ENCODE measurements at places on chromosomes 5 and 9. TPM values are rescaled to one million over a fixed set of nuclear protein-coding genes. Genes with fewer than 3 reads are reported as not detected.
A peak's percentile ranks its signal among the peaks of the same experiment; 100 is the strongest.

The LCN1 gene
- polyA plus RNA-seq: not detected

DNA sequence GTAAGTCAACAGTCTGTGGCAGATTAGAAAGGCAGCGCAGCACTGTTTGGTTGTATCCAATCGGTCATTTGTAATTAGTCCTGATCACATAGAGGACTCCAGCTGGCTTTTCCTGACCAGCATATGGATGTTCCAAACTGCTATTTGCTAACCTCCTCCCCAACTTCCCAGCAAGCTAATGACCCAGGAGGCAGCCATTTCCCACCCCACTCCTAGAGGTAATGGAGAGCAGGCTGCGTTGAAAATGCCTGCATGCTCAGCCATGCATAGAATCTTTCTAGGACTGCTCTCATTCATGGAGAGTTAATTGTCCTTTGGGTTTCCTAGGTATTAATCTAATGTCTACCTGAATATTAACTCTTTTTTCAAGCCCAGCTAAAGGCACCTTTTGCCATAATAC lies 850.6 kb upstream of the WWC1 start:
- DNase-seq: no peak

The PCDHAC2 gene
- polyA plus RNA-seq: 0.54 TPM

DNA sequence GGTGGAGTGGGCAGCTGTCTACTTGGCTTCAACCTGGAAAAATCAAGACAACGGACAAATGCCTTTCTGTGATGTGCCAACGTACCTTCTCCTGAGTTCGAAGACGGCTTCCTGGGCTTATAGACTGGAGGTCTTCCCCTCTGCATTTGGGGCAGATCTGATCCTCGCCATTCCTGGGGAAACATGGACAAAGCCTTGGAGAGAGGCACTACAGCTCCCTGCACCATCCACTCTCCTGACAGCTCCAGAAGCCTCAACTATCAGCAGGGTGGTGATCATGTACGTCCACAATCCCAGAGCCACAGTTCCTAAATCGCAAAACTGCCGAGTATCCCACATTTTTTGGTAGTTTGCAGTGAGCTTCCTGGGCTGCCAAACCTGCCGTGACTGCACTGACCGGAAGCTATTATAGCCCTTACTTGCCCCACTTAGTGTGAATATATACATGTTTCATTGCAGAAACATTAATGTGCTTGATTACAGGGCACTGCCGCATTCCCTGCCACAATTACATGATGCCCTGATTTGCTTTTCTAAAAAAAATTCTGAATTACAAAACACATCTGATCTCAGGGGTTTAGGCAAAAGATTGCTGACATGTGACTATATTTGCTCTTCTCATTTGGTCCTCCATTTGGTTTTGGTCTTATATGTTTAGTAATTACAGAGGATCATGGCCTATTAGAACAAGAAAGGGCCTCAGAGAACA lies 2.8 kb downstream of the TRAF1 start:
- no peak for DNase-seq

DNA sequence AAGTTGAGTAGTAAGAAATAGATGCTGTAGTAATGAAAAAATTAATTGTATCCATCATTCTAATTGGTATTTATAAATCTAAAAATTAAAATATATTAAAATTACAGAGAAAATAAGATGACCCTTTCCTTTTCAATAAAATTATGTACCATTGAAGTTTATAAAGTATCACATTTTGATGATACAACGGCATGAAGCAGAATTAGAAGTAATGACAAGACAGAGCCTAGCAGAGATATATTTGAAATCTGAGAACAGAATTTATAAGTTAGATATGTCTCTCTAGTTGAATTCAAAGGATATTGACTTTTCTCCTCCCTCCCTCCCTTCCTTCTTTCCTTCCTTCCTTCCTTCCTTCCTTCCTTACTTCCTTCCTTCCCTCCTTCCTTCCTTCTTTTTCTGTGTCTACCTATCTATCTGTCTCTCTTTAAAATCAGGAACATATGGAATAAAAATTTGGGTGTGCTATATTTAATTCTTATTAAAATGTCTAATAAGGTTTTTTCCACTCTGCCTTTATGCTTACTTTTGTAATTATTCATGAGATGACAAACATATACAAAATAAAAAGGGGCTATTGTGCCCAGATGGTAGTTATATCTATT lies 258.5 kb upstream of the CD180 start:
- no peak for DNase-seq

The TLR4 gene
- 10.9 TPM for polyA plus RNA-seq

DNA sequence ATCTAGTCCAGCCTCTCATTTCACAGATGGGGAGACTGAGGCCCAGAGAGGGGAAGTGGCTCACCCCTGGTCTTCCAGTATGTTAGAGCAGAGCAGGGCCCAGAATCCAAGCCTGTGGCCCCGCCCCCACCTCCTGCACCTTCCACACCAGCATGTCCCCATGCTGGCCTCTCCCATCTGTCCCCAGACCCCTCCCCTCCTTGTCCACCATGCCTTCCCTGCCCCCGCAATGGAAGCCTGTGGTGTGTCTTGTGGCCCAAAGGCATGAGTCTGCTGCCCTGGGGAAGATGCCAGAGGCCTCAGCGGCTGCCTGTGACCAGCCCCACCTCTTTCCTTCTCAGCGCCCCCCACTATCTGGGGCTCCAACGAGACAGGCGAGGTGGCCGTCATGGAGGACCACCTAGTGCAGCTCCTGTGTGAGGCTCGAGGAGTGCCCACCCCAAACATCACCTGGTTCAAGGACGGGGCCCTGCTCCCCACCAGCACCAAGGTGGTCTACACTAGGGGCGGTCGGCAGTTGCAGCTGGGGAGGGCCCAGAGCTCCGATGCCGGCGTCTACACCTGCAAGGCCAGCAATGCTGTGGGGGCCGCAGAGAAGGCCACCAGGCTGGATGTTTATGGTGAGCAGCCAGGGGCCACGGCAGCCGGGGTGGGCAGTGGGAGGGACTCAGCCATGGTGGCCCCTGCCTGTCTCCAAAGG lies 87.2 kb downstream of the HMCN2 start:
- no peak for DNase-seq

DNA sequence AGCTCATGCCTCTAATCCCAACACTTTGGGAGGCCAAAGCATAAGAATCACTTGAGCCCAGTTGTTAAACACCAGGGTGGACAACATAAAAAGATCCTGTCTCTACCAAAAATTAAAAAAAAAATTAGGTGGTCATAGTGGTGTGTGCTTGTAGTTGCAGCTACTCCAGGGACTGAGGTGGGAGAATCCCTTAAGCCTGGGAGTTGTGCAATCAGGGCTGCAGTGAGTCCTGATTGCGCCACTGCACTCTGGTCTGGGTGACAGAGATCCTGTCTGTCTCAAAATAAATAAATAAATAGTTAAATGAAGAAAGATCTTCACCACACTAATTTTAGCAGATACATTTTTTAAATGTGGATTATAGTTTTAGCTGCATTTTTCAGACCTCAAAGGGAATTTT lies 433.2 kb downstream of the MAT2B start:
- DNase-seq: no peak

DNA sequence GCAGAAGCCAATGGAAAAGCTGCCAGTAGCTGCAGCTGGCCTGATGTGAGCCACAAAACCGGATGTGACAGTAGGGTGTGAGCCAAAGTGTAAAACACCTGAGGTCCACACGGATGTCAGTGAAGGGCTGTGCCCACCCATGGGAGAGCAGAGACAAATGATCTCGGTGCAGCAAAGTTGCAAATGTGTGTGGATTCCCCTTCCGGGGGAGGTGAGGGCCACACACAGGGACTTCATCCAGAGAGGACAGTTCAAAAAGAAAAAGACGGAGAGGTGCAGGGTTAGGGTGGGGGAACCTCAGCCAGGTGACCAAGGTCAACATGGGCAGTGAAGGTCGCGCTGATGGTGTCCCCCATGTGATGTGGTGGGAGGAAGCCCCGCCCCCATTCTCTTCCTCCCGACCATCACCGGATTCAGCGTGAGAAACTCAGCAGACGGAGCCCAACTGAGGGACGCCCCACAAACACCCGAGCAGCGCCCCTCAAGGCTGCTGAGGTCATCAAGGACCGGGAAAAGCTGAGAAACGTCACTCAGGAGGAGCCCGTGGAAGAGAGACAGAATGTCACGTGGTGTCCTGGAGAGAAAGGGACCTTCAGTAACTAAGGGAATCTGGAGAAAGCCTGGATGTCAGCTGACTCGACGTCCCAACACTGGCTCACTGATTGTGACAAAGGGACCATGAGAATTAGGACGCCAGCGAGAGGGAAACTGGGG lies 11.4 kb upstream of the PTGDS start:
- no peak for DNase-seq

DNA sequence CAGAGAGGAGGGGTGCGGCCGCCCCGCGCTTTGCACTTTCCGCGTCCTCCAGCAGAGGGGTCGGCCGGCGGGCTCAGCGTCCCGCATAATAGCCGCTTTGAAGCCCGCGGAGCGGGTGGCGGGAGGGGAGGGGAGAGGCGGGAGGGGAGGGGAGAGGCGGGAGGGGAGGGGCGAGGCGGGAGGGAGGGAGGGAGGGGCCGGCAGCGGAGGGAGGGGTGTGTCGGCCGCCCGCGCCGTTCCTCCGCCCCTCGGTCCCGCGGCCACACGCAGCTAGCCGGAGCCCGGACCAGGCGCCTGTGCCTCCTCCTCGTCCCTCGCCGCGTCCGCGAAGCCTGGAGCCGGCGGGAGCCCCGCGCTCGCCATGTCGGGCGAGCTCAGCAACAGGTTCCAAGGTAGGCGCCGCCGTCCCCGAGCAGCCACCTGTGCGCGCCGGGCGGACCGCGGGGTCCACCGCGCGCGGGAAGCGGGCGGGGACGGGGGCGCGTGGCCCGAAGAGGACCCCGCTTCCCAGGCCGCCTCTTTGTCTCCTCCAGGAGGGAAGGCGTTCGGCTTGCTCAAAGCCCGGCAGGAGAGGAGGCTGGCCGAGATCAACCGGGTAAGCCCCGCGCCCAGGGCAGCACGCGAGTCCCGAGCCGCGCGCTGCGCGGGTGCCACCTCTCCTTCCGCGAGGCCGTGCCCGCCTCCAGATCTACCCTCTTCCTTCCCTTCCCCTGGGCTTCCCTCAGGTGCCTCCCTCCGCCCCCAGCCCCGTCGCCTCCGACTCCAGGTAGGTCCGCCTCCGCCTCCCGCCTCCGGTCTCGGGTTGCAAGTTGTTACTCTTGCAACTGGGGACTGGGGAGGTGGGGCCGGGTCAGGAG lies at the start of gene AIF1L:
TSS of gene AIF1L (plus strand) at position 263 of the 857 bp plus-strand sequence. CDS start at position 362, 99 bp downstream.
- peak; percentile 56 for DNase-seq

GRCh38 chr9:134879664-134880483 lies 736 bp upstream of the FCN2 start:
- no peak for DNase-seq

GRCh38 chr9:117218951-117219350 lies 195.9 kb downstream of the ASTN2 start:
- no peak for DNase-seq

DNA sequence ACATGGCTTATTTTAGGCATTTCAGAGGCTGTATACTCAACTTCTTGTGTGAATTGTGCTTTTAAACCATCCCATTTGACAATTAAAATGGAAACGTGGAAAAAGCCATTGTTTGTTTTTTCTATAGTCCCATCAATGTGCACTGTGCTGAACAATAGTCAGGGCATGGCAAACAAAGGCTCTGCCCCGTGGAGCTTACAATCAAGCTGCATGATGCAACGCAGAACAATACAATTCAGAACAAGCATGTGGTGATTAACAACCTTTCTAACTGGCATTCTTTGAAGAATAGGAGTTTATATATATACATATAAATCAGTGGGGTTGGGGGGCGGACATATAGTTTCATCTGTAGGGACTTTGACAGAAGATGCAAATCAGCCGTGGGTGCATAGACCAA lies 2125.4 kb upstream of the WWC1 start:
- no peak for DNase-seq

DNA sequence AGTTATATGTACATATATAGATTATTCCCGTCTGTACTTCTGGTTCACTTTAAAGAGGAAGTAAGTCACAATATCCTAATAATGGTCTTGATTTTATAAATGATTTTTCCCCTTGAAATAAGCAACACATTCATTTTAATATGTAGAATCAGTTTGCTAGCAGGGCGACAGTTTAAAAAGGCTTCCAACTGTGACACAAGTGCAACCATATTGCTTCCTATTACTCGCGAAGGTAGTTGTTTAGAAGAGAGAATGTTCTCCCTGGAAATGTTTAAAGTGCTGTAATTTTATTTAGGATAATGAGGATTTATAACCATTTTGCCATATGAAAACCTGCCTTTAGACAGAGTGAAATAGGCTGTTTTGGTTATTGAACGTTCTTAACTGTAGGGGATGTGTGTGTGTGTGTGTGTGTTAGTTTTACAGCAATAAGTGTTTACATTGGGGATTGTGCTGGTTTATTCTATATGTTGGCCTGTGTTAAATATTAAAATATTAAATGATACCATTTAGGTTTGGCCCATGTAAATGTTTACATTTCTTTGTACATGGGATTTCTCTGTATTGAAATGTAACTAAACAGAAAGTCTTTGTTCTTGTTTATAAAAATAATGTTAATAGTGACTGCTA lies 138.3 kb downstream of the PBX3 start:
- DNase-seq: no peak

- DNase-seq: no peak
Measured at GRCh38 chr5:158485604-158486081, 614.1 kb downstream of the EBF1 start.

DNA sequence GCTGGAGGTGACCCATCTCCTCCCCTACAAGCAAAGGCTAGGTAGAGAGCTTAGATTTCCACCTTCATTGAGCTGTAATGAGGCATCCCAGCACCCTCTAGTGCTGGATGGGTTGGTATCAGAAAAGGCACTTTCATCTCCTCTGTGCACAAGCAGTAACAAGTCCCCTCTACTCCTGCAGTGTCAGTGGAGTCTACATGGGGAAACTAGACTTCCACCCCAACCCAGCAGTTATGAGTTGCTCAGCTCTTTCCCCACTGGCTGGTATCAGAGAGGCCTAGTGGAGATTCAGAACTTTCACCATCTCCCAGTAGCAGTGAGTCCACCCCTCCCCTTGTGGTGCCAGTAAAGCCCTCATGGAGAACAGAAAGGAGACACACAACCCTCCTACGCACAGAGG lies 17.9 kb downstream of the FCN1 start:
- DNase-seq: no peak

DNA sequence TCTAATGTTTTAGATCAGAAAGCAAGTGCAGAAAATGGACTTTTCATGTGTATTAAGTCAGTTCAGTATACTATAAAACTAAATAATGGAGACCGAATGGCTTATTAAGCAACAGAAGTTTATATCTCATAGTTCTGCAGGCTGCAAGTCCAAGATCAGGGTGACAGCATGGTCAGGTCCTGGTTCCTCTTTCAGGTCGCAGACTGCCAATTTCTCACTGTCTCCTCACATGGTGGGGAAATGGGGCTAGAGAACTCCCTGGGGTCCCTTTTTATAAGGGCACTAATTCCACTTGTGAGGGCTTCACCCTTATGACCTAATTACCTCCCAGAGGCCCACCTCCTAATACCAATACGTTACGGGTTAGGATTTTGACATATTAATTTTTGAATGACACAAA lies 48.7 kb downstream of the RICTOR start:
- no peak for DNase-seq

The TAS2R1 gene
- polyA plus RNA-seq: 0.05 TPM

The PCDHB12 gene
- polyA plus RNA-seq: 5.6 TPM

DNA sequence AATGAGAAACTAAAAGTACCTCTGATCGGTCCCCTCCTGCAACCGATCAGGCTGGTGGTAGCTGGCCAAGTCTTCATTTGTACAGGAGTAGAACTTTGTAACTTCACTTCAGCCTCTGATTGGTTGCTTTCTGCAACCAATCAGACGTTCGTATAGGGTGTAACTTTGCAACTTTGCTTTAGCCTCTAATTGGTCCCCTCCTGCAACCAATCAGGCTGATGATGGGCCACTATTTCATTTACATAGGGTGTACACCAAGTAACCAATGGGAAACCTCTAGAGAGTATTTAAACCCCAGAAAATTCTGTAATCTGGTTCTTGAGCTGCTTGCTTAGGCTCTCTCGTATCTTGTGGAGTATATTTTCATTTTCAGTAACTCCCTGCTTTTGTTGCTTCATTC lies 445.5 kb downstream of the MED10 start:
- DNase-seq: no peak

The TRIM41 gene
- polyA plus RNA-seq: 32.4 TPM
